SK-N-SH (cell line): ENCODE measurements at places on chromosomes 5 and 9. TPM values are rescaled to one million over a fixed set of nuclear protein-coding genes. Genes with fewer than 3 reads are reported as not detected.

DNA sequence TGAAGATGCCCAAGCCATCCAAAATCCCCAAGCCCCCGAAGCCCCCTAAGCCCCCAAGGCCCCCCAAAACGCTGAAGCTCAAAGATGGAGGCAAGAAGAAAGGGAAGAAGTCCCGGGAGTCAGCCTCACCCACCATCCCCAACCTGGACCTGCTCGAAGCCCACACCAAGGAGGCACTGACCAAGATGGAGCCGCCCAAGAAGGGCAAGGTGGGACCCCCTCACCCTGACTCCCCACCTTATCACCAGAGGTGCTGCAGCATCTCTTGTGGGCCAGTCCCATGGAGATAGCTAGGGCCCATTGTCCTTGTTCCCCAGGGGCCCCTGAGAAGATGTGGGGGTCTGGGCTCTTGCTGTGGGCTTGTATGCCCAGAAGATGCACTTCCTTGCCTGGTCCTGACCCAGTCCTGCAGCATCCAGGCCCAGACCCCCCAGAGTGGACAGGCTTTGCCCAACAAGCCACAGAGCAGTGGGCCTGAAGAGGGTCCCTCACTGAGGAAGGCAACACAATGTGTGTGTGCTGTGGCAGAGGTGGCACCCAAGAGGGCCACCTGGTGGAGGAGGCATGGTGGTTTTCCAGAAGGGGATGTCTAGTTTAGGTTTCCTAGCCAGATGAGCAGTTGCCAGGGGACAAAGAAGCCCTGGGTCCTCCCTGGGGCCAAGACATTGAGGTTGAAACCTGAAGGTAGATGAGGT is 84.1 kb downstream of the PHF2 start:
- no peak for DNase-seq

DNA sequence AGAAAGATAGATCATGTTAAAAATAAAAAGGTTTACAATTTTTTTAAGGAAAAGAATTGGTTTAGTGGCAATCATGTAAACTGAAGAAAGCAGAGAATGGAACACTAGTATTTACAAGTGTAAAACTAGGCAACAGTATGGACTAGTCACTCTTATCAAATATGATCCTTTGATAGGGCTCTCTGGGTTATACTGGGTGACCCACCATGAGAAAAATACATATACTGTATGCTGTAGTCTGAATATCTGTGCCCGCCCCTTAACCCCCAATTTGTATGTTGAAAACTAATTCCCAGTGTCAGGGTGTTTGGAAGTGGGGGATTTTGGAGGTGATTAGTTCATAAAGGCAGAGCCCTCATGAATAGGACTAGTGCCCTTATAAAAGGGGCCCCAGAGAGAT is 236.8 kb upstream of the TARS1 start:
- no peak for DNase-seq

- DNase-seq: no peak
These were observed 23.8 kb downstream of the IFNA5 start for GRCh38 chr9:21281275-21281674.

The ZER1 gene
- polyA plus RNA-seq: 25.4 and 30.9 TPM in 2 replicates

The MARVELD2 gene
- 0.07 TPM in 1 of 2 replicates, not detected in the other for polyA plus RNA-seq

The FOXI1 gene
- not detected in 2 replicates for polyA plus RNA-seq

The DNAJB5 gene
- 3.3 and 4.0 TPM in 2 replicates for polyA plus RNA-seq
